ENCODE measurements at places on chromosomes 4 and X.

DNA sequence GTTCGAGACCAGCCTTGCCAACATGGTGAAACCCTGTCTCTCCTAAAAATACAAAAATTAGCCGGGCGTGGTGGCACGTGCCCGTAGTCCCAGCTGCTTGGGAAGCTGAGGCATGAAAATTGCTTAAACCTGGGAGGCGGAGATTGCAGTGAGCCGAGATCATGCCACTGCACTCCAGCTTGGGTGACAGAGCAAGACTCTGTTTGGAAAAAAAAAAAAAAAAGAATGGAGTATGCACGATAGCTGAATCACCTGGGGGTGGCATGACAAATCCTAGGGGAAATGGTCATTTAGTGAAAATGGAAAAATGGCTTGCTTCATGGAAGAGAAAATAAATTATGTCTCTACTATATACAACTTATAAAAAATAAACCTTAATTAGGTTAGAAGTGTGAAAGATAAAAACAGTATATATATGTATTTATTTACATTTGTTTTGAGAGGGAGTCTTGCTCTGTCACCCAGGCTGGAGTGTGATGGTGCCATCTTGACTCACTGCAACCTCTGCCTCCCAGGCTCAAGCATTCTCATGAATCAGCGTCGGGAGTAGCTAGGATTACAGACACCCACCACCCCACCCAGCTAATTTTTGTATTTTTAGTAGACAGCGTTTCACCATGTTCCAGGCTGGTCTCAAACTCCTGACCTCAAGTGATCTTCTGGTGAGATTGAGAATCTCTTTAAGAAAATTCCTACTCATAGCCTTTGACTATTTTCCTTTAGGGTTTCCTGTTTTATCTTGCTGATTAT, 19.3 kb upstream of the ING2 start:
- DNase-seq = no peak

GRCh38 chr4:20109391-20109790, 142.3 kb upstream of the SLIT2 start:
- no peak for DNase-seq

DNA sequence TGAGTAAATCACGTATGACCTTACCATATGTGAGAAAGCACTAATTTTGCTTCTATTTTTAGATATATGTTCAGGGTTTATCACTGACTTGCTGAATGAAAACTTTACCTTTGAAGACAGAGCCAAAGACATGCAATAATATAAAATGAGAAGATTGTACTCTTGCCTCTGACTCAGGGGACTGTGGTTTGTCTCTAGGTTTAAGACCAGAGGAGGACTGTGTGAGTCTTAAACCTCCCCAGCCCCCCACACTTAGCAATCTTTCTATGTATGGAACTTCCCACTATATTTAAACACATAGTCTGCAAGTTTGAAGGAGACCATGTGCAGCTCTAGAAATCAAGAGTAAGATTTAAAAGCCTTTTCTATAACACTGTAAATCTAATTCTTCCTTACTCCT, 368.7 kb upstream of the FAM241A start:
- no peak for DNase-seq

DNA sequence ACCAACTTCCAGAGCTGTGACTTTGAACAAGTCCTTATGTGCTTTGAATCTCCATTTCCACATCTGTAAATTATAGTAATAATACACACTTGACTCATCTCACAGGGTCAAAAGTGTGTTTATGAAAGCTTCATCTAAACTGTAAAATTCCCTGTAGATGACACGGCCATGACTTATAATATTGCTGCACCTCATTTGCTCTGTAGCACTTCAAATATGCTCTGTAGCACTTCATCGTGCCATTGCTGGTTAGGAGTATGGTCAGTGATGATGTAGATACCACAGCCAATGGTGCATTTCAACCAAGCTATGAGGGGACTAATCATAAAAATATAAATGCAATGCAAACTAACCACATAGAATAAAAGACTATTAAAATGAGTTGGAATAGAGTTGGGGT, 318.6 kb downstream of the ANK2 start:
- no peak for DNase-seq

- DNase-seq = no peak
Observed at GRCh38 chrX:125954236-125954635, 211.9 kb downstream of the DCAF12L2 start.

- no peak for DNase-seq
Observed at GRCh38 chr4:3248811-3249661, at the start of gene MSANTD1. Gene MSANTD1 (plus strand): TSS chr4:3249159. CDS start chr4:3249223, 64 bp downstream.

- DNase-seq = no peak
Observed at GRCh38 chr4:140220058-140220457, 66.1 kb upstream of the MAML3 start.

DNA sequence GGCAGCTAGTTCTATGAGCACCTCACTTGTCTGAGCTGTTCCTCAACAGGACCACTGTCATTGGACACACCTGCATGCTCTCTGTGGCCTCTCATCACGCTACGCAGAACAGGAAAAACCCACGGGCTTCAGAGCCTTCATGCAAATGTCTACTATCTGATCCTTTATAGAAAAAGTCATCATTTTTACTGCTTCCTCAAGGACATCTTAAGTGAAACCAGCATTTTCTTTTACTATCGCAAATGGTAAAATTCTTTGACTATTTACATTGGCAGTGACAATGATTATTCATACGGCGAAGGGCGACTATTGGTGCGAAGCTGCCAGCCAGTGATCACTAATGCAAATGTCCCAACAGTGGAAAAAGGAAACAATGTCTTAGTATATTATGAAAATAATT, 147.0 kb downstream of the AFAP1 start:
- DNase-seq = no peak

- peak; percentile 83 for DNase-seq
Observed at GRCh38 chr4:6749340-6750171, 33.0 kb upstream of the KIAA0232 start.

- DNase-seq = peak; percentile 86
Observed at GRCh38 chr4:56434599-56435139, 746 bp downstream of the PPAT start.

- no peak for DNase-seq
Observed at GRCh38 chr4:15964159-15964558, 1.2 kb upstream of the FGFBP2 start.

DNA sequence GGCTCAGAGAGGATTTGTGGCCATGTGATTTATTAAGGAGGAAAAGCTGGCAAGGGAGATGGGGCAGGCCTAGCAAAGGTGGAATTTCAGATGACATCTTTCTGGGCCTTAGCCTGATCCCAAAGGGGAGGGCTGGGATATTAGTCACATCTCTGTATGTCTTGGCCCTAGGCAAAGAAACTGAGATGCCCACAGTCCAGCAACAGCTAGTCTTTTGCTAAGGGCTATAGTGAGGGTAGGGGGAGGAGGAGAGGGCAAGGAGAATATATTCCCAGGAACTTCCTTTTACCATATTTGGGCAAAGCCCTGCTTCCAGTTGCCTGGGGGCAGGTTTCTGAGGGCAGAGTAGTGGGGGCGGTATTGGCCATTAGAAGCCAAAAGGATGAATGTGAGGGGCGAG, 209.8 kb upstream of the NR3C2 start:
- no peak for DNase-seq

DNA sequence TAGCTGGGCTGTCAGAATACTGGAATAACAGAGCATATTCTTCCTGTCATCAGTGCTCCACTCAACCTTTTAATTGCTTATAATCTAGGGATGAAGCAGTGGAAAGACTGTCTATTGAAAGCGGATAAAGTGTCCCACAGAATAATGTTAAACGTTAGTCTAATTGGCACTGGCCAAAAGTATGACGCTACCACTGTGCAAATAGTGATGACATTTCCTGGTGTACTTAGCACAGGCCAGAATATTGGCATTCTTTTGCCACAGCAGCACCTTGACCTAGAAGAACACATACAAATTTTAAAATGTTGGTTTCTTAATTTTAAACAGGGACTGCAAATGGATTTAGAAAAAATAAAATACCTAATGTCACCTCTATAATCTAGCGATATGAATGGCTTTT, 635.2 kb upstream of the SPANXN1 start:
- DNase-seq = no peak

DNA sequence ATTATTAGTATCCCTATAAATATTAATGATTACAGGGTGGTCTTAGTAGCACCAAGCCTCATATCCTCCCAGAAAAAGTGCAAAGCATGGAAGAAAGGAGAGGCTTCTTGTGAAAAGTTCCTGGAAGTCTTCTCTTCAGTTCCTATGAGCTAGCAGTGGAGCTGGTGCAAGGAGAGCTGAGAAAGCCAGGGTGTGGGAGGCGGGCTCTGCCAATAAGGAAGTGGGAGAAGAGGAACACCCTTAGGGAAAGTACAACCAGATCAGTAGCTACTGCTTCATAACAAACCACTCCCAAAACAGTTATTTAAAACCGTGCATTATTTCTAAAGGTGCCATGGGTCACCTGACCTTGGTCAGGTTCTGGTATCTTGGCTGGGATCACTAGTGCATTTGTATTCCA, 72.4 kb downstream of the MAP9 start:
- peak; percentile 0 for DNase-seq

GRCh38 chrX:29528281-29528680, 687.1 kb upstream of the MAGEB2 start:
- no peak for DNase-seq

DNA sequence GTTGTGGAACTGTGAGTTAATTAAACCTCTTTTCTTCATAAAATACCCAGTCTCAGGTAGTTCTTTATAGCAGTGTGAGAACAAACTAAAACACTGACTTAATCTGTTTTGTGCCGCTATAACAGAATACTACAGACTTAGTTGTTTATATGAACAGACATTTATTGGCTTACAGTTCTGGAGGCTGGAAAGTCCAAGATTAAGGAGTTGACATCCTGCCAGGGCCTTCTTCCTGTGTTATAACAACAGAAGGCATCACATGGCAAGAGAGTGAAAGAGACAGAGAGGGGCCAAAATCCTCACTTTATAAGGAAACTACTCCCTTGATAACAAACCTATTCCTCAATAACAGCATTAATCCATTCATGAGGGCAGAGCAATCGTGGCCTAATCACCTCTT, 42.5 kb upstream of the KCNIP4 start:
- DNase-seq = no peak

- no peak for DNase-seq
Observed at GRCh38 chrX:147403040-147403439, 508.7 kb upstream of the FMR1 start.

DNA sequence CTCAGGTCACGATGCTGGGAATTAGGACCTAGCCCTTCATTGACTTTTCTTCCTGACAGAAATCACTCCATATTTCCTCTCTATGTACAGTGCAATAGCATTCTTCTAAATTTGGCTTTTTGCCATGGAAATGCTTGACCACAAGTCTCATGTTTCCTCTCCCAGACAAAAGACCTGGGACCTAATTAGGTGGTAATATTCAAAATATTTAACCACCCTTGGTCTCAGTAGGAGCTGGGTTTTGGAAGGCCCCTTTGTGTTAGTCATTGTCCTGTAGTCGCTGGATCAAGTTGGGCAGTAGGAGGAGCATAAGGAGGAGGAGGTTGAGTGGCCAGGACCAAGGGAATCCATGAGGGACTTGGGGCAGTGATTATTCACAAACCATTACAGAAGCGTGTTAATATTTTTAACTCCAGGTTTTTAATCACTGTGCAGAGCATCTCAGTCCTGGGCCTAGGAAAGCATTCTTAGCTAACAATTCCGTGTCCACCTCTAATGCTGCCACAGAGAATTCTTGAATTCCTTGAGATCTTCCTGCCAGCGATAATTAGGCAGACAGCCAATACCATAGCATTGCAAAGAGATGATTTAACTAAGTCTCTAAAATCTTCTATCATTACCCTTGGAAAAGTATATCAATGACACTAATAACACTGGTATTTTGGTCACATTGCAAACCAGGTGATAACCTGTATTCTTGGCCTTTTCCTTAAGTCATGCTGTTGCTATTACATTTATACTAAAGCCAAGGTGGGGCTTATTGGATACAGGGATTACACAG, 25.0 kb upstream of the SHROOM4 start:
- peak; percentile 65 for DNase-seq

- no peak for DNase-seq
Observed at GRCh38 chrX:150410513-150410912, 47.4 kb downstream of the MAMLD1 start.

- DNase-seq = peak; percentile 60
Observed at GRCh38 chrX:130086447-130087206, 23.7 kb downstream of the ELF4 start.

- DNase-seq = peak; percentile 68
Observed at GRCh38 chr4:142379277-142380051, 466.6 kb downstream of the INPP4B start.

DNA sequence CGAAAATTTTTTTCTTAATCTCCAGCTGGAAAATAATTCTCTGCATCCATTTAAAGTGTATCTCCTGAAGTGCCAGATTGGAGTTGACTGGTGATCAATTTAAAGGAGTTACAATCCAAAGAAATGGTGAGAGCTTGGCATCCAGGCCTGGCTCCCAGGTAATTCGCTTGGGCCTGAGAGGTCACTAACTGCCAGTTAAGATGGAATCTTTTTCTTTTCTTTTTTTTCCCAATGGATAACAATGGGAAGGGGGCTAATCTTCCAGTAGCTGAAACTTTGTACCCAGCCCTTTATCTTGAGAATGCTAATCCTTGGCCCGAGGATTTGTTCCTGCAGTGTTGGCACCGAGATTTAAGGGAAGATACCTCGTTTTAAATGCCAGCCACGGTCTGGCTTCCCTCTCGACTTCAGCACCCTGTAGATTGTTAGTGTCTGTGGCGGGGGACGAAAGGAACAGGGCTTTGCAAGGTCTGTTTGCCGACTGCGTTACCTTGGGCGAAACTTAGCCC, 13.3 kb upstream of the PITX2 start:
- peak; percentile 73 for DNase-seq

GRCh38 chr4:113222471-113222870, 173.0 kb downstream of the ANK2 start:
- DNase-seq = peak; percentile 9

DNA sequence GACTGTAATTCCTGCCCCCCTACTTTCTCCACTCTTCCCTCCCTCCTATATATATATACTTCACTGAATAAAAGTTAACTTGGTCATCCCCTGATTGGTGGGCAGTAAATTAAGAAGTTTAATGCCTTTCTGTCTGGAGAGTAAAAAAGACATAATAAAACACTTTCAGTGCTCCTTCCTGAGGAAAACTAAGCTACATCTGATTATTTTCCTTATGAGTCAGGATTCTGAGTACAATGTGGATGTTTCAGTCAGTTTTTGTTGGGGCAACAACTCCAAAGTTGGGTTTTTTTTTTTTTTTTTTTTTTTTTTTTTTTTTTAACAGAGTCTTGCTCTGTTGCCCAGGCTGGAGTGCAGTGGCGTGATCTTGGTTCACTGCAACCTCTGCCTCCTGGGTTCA, 22.0 kb upstream of the SUPT20HL2 start:
- no peak for DNase-seq

- no peak for DNase-seq
Observed at GRCh38 chr4:34720571-34720970, 1523.7 kb downstream of the ARAP2 start.

GRCh38 chr4:78627046-78627965, 75.7 kb downstream of the ANXA3 start:
- no peak for DNase-seq

- no peak for DNase-seq
Observed at GRCh38 chr4:135963009-135963408, 1569.3 kb downstream of the PCDH18 start.

GRCh38 chrX:37350034-37350365, 836 bp downstream of the PRRG1 start:
- DNase-seq = no peak

- no peak for DNase-seq
Observed at GRCh38 chrX:129007631-129008030, 515.7 kb downstream of the SMARCA1 start.

GRCh38 chrX:11759172-11759460, 1.1 kb downstream of the MSL3 start:
- no peak for DNase-seq

GRCh38 chr4:151266497-151266896, 10.5 kb upstream of the PRSS48 start:
- DNase-seq = no peak

GRCh38 chr4:34108391-34108790, 2135.9 kb downstream of the ARAP2 start:
- DNase-seq = no peak
